ENCODE measurements at places on chromosomes 3 and 15.

GRCh38 chr3:130979117-130979516, 47.5 kb downstream of the ASTE1 start:
- no peak for DNase-seq

DNA sequence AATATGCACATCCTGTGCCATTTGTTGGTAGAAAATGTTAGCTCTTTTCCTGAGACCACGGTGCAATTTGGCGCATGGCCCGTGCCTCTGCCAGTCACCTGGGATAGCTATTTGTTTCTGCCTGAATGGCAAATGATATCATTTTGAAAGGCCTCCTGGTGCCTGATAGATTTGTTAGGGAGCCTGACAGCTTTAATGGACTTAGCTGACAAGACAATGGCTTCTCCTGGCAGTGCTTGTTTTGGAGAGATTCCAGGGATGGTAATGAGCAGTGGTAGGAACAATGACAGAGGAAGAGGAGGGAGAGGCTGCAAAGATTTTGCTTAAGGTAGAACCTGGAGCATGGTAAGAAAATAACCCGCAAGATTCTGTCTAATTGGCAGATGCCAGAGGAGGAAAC, 268.5 kb downstream of the CLSTN2 start:
- no peak for DNase-seq

- no peak for DNase-seq
These were observed 6.1 kb upstream of the MESP2 start for GRCh38 chr15:89770041-89770440.

GRCh38 chr3:101300073-101300472, 20.3 kb downstream of the IMPG2 start:
- no peak for DNase-seq

- no peak for DNase-seq
These were observed 7.7 kb upstream of the CDCP1 start for GRCh38 chr3:45153658-45154437.

- DNase-seq = no peak
These were observed 39.8 kb downstream of the CYP19A1 start for GRCh38 chr15:51298620-51299019.

Measured in activated CD8-positive, alpha-beta memory T cell treated with anti-CD3 and anti-CD28 coated beads for 24 hours (primary cell).